ENCODE measurements at places on chromosomes 3 and 15.

DNA sequence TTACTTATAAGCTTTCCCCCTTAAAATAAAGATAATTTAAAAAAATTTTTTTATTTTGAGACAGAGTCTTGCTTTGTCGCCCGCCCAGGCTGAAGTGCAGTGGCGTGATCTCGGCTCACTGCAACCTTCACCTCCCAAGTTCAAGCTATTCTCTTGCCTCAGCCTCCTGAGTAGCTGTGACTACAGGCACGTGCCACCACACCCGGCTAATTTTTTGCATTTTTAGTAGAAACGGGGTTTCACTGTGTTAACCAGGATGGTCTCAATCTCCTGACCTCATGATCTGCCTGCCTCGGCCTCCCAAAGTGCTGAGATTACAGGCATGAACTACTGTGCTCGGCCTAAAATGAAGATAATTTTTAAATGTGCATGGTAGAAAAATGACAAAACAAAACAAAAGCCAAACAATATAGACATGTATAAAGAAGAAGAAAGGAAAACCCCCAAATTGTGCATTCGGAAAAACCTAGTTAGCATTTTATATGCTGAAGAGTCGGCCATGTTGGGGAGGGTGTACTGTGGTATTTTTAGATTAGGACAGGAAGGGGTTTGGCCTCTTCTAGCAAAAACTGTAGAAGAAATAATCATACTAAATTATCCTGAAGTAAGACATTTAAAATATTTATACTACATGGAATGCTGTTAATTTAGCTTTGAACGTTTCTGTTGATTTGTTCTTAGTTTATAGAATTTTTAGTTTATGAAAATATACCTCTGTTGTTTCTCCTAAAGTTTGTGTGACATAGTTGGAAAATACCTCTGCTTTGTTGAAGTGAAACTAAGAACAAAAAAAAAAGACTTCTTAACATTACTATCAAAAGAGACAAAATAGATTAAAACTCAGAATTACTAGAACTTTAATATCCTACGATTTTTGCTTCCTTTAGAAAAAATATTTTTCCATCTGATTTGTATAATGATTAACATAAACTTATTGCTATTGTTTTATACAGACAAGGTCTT is 7.4 kb downstream of the APPL1 start:
- peak; percentile 30 for DNase-seq

- DNase-seq = no peak
Measured at GRCh38 chr3:55549177-55549576, 62.1 kb upstream of the WNT5A start.

DNA sequence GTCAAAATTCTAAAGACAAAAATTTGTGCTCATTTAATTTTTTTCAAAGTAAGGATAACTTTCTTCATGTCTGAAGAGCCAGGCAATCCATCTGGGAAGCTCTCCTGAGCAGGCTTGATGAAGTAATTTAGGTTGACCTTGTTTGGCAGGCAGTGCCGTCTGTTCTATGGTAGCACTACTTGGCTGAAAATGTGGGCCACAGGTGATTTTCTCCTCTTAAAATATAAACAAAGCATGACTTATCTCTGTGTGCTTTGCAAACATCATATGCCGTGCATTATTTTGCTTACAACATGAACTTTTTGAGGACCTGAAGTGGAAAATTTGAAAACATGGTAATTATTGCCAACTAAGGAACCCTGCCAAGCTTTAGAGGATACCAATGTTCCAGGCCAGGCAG is 143.2 kb downstream of the RAP2B start:
- no peak for DNase-seq

- peak; percentile 76 for DNase-seq
Measured at GRCh38 chr15:31328969-31329639, 2.5 kb downstream of the KLF13 start.

- no peak for DNase-seq
Measured at GRCh38 chr3:74107451-74107850, 482.7 kb upstream of the PDZRN3 start.

DNA sequence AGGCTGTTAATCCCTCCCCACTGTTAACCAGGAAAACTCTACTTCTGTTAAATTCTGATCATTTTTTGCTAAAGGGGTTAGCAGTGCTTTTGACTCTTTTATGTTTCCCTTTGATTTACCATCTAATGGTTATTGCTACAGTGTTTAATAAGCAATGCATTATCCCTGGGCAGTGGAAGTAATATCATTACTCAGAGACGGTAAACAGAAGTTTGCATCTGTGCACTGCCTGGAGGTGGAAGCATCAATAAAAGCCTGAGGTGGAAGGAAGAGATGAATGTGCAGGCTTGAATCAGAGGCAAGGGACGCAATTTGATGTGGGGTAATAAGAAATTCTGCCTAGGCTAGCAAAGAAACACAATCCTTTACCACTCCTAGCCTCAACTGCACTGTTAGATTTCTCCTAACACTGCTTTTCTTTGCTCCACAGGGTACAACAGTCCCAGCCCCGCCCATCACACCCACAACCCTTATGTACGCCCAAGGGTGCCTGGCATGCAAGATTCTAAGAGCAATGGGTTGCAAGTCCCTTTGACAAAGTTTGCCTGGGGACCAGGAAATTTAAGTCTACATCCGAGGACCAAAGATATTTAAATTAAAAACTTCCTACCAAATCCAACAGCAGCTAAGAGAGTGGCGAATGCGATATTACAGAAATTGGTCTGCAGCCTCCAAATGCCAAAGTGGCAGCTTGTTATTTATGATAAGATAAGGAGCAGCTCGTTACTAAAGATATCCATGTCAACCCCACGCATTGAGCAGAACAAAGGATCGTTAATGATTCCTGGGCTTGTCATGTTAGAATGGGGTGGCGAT is 261.4 kb downstream of the FHIT start:
- DNase-seq = no peak

DNA sequence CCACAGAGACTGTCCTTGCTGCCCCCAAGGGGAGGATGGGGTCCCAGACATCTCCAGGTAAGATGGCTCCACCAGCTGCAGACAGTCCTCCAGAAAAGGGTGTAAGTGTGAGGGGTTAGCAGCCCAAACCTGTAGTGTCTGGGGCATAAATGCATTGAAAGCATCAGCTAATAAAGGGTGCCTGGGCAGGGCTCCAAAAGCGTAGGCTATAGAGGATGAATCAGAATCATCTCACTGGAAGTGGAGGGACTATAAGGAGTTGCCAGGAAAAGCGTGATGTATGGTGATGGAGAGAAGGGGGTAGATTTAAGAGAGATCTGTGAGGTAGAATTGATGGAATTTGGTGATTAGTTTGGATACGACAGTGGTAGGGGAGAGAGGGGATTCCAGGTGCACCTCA is 79.9 kb upstream of the ONECUT1 start:
- no peak for DNase-seq

DNA sequence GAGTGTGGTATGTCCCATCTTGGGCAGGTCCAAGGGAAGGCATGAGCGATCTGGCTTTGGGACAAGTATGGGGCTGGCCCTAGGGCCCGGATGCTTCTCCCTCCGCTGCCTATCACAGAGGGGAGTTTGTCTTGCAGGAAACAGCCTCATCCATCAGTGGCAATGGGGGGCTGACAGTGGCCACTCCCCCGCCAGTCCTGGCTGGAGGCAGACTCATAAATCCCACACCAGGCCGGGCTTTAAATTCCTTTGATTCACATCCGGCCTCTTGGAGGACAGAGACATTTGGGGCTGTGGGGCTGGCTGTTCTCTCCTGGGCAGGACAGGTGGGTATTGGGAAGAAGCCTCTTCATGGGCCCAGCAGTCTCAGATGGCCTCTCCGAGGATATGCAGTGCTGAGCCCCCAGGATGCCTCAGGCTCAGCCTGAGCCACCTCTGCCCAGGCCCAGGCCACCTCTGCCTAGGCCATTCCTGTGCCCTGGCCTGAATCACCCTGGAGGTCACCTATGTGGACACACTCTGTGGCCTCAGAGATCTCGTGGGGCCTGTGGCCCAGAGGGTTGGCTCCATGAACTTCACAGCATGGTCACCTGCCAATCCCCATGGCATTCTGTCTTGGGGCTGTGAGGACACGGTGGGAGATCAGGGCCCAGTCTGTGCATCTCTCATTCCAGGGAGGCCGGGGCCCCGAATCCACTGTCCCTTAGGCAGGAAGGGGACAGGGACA is 84.2 kb upstream of the GOLGA6L4 start:
- DNase-seq = no peak

DNA sequence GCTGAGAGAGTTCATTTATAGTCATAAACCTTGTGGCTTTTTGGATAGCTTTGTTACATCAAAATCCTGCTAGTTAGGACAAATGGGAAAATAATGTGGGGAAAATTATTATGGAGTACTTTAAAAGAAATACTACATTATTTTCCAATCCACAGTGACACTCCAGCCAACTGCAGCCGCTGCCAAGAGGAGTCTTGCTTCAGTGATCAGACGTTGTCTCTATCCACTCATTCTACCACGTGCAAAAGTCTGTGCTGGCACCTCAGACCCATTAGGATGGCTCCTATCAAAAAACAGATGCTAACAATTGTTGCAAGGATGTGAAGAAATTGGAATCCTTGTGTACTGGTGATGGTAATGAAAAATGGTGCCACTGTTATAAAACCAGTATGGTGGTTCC is 128.6 kb upstream of the IQSEC1 start:
- DNase-seq = no peak

GRCh38 chr15:93469994-93470393 is 381.0 kb upstream of the RGMA start:
- no peak for DNase-seq

GRCh38 chr3:183249006-183249718 is 3.9 kb upstream of the B3GNT5 start:
- DNase-seq = no peak

DNA sequence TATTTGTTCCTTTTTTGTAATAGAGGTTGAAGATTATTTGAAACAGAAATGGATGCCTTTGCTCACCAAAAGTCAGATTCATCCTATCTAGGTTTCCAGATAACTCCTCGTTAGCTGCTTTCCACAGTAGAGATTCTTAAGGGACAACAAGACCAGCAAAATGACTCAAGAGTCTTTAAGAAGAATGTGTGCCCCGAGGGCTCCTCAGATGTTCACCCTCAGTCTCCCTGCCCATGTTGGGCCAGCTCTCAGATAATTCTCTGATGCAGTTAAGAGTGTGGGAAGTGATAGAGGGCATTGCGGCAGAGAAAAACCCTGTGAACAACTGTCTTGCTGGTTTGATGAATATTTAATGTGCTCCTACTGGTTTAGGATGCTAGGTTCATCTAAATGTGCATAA is 251.1 kb downstream of the PTPRG start:
- no peak for DNase-seq

DNA sequence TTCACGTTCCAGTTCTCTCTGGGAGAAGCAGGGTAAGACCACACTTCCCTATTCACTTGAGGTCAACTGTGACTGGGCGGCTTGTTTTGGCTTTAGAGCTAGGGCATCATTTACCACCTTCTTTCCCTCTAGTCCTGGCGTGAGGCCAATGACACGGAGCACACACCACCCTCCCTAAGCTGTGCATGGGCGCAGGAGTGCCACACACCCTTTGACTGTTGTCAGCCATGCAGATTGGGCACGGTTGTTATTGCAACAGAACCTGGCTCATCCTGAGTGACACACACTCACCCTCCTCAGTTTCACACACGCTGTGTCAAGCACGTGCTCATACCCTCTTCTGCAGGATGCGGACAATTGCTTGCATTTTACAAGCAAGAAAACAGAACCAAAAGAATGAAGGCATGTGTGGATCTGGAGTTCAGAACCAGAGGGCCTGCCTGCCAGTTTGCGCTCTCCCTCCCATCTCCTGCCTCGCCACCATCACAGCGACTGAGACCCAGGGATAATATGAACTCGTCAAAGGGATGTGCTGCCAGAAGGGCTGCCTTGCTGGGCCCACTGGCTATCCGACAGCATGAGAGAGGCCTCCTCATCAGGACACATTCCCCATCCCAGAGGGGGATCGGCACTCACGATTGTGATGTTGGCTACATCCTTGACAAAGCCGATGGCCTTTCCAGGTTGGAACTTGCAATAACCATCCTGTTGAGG is 17.6 kb downstream of the CTSH start:
- DNase-seq = no peak

- no peak for DNase-seq
Measured at GRCh38 chr15:66573719-66574595, 8.2 kb upstream of the LCTL start.

DNA sequence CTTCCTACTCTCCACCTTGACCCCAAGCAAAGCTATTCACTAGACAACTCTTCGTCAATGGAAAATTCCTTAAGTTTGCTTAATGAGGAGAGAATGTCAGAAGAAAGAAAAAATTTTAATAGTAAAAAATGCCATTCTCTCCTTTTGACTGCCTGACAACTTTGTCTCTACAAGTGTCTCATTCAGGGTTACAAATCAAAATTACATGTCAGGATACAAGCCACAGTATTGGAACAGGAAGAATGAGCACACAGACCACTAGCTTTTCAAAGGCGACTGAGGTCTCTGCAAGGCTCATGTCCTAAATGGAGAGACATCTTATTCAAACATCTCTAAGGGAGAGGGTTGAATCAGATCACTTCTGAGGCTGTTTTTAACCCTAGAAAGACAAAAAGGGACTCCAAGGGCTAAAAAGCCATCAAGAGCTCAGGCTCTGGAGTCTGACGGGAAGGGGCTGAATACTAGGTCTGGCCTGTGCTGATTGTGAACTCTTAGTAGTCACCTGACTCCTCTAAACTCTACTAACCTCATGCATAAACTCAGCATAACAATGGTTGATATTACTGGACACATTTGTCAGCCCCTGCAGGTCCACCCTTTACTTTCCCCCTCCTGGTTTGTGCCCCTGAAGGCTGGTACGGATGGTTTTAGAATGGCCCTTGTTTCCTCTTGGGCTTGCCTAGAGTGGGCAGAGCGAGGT is 12.8 kb upstream of the MEIS2 start:
- DNase-seq = no peak

DNA sequence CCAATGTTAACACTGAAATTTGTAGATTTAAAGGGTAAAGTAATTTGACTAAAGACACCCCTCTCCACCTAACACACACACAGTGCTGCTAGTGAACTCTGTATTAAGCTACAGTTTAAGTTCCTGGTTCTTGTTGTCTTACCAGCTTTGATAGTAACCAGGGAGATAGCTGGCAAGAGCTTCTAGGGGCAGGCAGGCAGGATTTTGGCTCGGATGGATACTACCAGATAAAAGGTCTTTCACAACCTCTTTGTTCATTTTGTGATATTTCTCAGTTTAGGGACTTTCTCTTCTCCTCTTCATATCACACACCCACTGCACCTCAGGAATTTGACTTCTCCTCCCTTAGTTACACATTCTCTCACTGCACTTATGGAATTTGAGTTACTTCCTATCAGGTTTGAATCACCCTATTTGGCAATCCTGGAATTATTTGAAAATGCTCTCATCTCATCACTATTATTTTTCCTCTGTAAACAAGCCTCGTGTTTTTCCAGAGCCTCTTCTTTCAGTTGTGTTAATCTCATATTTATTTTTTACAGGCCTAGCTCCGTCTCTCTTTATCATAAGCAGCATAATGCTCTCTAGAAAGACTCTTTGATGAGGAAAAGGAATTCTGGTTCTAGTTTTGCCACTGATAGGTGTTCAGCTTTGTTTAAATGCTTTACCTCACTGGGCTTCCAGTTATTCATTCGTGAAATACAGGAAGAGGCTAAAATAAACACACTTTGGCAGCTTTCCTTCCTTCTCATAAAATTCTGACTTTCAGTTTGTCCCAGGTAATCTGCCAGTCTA is 23.0 kb upstream of the CLDN1 start:
- DNase-seq = peak; percentile 12

- no peak for DNase-seq
Measured at GRCh38 chr3:25029820-25030219, 398.2 kb upstream of the RARB start.

Data from NAMALWA (cell line).